ENCODE measurements at places on chromosomes 7 and 10. TPM values are rescaled to one million over a fixed set of nuclear protein-coding genes. Genes with fewer than 3 reads are reported as not detected.

DNA sequence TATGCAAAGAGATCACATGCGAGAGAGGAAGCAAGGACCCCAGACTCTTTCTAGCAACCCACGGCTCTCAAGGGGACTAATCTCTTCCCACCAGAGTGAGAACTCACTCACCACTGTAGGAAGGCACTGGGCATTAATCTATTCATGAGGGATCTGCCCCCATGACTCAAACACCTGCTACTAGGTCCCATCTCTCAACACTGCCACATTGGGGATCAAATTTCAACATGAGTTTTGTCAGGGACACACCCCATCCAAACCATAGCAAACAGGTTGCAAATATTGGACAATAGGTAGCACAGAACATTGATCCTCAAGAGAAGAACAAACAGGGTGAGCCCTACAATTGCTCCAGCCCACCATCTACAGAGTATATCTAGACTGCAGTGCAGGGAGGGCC, 740.6 kb downstream of the LRMDA start:
- DNase-seq = no peak

GRCh38 chr10:123726836-123727235, 60.7 kb downstream of the GPR26 start:
- DNase-seq = no peak

GRCh38 chr10:29105516-29106215, 183.2 kb upstream of the LYZL1 start:
- DNase-seq = no peak

- no peak for DNase-seq
Observed at GRCh38 chr7:151351027-151351426, 9.4 kb downstream of the NUB1 start.

DNA sequence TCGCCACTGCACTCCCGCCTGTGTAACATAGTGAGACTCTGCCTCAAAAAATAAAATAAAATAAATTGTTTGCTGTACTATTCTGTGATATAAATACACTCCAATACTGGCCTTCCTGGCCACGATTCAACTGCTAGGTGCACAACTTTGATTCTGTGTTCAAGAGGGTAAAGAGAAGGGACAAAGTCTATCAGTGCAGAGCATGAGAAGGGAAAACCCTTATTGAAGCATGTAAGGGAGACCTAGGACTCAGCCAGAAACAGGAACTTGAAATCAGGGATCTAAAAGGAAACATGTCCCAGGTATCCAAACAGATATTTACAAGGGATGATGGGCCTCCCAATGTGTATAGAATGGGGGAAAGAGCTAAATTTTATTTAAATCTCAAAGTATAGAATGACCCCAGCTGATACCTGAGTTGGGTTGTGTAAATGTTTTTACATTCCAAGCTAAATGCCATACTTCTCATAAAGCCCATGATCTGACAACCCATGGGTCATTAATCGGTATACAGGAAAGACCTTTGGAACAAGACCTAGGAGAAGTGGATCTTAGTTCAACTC, 9.0 kb upstream of the KBTBD2 start:
- DNase-seq = no peak

DNA sequence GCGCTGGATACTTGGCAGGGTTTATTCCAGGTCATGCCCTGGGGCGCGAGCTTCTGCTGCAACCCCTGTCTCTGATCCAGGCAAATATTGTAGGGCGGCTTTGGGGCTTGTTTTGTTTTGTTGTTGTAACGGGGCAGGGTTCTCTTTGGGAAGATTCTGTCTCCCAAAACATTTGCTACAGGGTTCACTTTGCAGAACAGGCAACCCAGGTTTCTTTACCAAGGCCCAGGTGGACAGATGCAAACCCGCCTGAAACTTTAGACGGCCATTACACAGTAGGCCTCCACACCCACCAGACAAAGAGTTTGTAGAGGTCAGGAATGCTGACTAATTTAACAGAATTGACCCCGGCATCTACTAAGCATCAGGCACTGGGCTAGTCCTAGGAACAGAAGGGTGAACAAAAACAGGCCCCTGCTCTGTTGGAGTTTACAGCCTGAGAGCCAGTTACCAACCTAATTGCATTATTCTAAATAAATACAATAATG, 567 bp upstream of the CDCA7L start:
- DNase-seq = no peak

DNA sequence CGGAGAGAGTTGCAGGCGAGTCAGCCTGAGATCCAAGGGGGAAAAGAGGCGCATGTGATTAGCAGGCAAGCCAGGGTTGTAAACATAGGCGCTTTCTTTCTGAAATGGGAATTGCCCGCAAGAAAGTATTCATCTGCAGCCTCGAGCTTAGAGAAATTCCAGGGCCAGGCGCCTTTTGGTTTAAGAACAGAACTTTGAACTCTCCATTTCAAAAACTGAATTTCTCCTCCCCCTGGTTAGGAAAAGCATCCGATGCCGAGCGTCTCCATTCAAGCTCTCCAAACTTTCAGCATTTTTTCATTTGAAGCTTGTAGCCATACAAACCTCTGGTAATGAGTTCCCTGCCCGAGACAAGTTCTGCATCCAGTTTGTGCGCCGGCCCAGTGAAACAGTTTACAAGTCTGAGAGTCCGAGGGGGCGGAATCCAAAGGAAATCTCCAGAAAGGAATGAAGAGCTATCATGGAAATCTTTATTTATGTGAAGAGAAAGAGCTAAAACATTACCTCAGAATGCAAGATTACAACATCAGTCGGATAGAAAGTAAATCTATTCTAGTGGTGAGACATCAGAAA, 69.9 kb downstream of the FAM204A start:
- DNase-seq = no peak

DNA sequence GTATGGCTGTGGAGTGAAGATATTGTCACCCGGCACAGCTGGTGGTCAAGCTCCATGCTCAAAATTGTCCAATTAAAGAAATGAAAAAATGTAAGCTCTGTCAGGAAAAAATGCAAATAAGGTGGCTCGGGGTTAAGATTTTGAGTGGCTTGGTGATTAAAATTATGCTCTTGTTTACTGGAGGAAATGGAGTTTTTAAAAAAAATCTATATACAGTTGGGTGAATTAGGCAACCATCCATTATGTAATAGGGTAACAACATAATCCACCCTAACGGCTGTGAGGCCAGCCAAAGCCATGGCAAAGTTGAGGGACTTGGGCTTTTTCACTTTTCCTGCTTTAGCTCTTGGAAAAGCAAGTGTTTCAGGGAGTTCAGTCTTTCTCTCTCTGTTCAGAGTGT, 260.8 kb upstream of the HABP2 start:
- no peak for DNase-seq

DNA sequence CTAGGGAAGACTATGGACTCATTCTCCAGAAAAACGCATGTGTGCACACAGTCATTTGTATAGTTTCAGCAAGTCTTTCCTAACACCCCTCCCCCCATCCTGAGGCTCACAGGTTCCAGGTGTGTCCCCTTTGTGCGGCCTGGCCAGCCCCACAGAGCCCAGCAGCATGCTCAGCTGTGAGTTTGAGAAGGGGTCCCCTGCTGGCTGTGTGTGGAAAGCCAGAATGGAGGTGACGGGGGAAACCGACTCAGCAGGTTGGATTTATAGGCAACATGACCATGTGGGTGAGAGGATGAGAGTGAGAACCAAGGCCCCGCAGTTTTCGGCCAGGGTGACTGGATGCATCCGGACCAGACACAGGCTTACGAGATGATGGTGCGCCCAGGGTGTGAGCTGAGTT, 9.9 kb downstream of the PTPRE start:
- no peak for DNase-seq

- no peak for DNase-seq
Observed at GRCh38 chr10:74628136-74628535, 198.3 kb upstream of the KAT6B start.

MYL10 gene
- not detected for total RNA-seq

ANKRD61 gene
- 0.07 TPM for total RNA-seq

IFIT1 gene
- 3.8 TPM for total RNA-seq

WNT8B gene
- not detected for total RNA-seq
